Hepatocyte (in vitro differentiated cells): ENCODE measurements at places on chromosomes 1 and 21.

DNA sequence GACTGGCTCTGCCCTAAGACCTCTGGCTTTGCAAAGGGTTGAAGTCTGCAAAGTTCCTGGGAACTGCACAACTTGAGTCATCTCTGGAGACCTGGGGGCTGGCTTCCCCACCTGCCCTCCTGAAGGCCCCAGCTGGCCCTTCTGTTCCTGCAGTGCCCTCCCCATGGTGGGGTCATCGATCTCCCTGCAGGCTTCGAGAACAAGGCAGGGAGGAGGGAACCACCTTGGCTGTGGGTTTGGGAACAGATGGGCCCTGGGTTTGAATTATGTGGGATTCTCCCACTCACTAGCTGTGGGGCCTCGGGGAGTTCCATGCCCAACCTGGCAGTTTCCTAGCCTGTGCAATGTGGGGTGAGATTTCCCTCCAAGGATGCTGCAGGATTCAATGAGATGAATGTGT is 310.2 kb downstream of the PTPRU start:
- no peak for DNase-seq

DNA sequence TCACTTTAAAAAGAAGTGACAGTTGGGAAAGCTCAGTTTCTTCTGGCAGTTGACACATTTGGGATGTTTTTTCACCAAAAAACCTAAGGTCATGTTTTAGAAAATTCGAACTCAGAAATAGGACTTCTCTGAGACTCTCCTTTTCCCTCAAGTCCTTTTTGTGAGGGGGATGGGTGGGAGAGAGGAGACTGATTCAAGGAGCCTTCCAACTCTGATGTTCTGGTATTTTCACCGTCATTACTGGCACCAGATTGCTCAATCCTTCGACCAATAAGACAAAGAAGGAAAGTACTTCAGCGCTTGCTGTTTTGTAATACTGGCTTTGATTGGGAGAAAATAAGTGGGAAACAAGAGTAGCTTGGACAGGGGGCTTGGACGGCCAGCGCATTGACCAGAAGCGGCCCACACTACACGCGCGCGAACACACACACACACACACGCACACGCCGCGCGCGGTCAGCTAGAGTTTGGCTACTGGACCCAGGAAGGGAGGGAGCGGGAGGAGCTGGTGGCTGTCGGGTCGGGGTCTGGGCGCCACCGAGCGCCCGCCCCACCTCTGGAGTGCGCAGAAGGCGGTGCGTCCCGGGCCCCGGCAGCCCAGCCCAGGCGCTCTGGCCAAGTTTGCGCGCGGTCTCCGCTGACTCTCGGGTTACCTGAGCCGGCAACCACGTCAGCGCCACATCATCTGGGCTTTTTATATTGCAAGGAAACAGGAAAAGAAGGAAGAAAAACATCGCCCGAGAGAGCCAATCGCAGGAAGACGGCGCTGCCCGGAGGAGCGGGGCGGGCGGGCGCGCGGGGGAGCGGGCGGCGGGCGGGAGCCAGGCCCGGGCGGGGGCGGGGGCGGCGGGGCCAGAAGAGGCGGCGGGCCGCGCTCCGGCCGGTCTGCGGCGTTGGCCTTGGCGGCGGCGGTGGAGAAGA is at the start of gene KCNK1:
KCNK1 (plus strand) TSS at position 855 of the 921 bp plus-strand sequence; CDS start at position 921, 66 bp downstream.
- peak; percentile 86 for DNase-seq

GRCh38 chr1:213244664-213245091 is 193.6 kb downstream of the RPS6KC1 start:
- peak; percentile 73 for DNase-seq

GRCh38 chr1:197638316-197638715 is 137.0 kb downstream of the DENND1B start:
- no peak for DNase-seq

GRCh38 chr1:186745531-186746146 is 65.4 kb upstream of the PTGS2 start:
- DNase-seq = no peak

GRCh38 chr1:3425486-3426215 is 28.8 kb upstream of the ARHGEF16 start:
- no peak for DNase-seq

DNA sequence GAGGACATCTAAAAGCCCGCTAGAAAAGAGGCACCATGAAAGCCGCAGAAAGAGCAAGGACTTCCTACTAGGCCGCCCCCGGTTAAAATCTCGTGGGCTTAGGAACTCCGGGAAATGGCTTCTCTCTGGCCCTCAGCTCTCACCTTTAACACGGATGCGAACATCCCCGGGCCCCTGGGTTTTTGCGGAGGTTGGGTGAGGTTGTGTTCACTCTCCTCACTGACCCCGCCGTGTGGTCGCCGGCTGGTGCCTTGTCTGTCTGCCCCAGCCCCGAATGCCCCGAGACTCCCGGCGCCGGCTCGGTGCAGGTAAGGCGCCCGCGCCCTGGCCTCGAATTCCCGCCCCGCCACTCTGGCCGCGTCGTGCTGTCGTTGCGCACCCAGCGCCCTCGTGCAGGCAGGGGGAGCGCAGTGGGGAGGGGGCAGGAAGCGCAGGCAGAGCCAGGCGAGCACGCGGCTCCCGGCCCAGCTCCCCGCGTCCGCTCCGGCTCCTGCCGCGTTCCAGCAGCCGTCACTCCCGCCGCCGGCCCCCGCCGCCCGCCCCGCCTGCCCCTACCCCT is at the start of gene SHISAL2A:
SHISAL2A (plus strand) TSS at position 437 of the 559 bp plus-strand sequence. CDS start 326 bp downstream, outside the sequence.
- peak; percentile 66 for DNase-seq

- DNase-seq = no peak
Observed at GRCh38 chr1:92476071-92476631, 10.6 kb downstream of the GFI1 start.

DNA sequence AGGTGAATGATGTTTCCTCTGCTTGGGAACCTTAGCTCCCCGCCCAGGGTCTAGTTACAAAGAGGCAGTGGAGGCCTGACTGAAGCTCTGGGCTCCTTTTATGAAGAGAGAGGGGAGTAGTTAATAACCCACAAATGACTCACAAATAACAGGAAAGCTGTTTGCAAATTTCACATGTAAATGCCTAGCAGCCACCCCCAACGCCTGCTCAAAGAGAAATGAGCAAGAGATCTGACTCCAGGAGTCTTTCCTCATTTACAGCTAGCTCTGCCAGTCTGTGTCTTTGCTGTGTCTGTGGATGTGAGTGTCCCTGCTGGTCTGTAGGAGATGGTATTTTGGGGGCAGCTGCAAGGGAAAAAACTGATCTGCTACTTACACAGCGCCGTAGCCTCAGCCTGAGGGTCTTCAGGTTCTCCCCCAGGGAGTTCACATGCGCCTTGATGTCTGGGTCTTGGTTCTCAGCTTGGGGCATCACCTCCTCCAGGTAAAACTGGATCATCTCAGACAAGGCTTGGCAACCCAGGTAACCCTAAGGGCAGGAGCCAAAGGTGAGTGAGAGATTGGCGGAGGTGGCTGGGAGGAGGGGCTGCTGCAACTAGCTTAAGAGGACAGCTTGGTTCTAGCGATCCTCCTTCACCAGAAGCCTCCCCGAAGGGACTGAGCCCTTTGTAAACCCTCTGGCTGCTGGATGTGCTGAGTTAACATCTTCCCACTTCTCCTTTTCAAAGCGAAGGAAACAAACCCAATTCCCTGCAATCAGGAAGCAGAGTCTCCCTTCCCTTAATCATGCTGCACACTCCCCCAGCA is at the start of gene IL19:
IL19 (plus strand) TSS at position 243 of the 807 bp plus-strand sequence. CDS start 65,890 bp downstream, outside the sequence.
- no peak for DNase-seq

DNA sequence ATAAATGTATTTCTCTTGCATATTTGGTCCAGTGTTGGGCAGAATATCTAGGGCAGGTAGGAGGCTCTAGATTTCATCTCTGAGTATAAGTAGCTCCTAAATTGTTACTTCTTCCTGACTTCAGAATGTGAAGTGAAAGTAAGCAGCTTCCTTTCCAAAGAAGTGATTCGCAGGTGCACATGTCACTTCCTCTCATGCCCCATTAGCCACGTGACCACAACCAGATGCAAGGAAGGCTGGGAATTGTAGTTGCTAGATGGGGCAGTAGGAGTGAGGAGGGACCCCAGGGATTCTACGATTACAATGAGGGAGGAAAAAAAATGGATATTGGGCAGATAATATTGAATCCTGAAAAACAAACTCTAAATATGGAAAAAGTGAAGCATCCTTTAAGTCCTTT is 113.2 kb upstream of the CYYR1 start:
- DNase-seq = no peak

GRCh38 chr1:204883405-204883804 is 12.7 kb downstream of the NFASC start:
- no peak for DNase-seq

- no peak for DNase-seq
Observed at GRCh38 chr1:109495738-109496137, 1.8 kb downstream of the CYB561D1 start.

GRCh38 chr21:37195059-37195458 is 72.1 kb downstream of the VPS26C start:
- DNase-seq = no peak

- DNase-seq = no peak
Observed at GRCh38 chr1:18560692-18561091, 70.0 kb upstream of the PAX7 start.

DNA sequence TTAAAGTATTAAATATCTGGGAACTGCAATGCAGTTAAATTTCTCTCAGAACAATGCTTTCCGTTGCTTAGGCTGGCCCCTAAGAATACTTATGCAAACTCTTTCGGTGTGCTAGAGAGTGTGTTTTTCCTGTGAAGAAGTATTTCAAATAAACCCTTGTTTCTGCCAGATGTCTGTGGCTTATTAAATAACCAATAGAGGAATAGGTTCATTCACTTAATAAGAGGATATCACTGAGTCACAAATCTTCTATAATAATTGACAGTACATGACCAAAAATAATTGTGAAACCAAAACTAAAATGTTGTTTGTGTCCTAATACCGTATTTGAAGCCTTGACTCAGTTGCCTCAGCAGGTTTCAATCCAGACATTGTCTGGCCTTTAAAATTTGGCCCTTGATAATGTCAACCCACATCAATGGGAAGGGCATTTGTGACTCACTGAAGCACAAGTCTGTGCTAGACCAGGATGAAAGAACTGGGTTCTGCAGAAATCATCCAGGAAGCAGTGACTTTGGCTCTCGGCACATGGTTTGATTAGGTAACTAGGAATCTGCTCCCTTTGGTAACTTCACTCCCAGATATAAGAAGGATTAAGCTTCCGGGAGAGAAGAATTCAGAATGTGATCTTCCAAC is 104.2 kb upstream of the BARHL2 start:
- no peak for DNase-seq

GRCh38 chr1:230191079-230191804 is 124.2 kb downstream of the GALNT2 start:
- DNase-seq = peak; percentile 64

GRCh38 chr1:28766532-28767183 is 29.9 kb downstream of the YTHDF2 start:
- DNase-seq = no peak

DNA sequence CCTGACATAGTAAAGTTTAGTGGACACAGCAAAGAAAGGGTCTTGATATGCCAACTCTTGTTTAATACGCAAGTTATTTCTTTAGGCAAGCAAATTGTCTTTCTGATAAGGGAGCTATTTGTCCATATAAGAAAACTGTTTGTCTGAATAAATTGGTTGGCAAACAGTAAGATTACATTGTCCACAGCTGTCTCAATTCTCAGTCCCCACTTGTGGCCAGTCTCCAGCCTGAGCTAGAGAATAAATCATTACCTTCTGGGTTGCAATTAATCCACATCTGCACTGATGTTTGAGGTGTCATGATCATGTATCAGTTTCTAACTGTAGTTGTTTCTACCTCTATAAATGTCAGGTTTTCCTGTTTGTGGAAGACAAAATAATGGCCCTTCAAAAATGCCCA is 60.0 kb upstream of the TNR start:
- DNase-seq = no peak

DNA sequence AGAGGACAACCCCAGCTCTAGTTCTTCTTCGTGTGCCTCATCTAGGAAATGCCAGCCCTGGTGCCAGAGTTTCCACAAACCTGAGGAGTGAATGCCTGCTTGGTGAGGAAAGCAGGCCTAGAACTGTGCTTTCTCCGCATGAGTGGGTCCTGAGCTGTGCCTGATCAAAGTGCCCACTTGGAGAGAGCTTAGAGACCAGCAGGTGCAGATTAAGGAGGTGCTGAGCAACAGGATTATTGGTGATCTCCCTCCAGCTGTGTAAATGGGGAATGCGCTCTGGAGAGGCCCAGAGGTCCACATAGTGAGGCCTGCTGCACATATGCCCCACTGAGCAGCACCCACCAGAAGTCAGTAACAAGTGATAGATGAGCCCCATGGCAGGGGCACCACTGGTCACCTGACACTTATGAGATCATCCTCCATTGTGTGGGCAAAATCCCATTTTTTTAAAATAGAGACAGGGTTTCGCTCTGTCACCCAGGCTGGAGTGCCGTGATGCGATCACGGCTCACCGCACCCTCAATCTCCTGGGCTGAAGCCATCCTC is 127.2 kb upstream of the ZC3H12A start:
- no peak for DNase-seq

GRCh38 chr1:34683616-34684015 is 71.2 kb upstream of the GJB5 start:
- no peak for DNase-seq

GRCh38 chr1:21909787-21910503 is 27.2 kb downstream of the HSPG2 start:
- peak; percentile 53 for DNase-seq

DNA sequence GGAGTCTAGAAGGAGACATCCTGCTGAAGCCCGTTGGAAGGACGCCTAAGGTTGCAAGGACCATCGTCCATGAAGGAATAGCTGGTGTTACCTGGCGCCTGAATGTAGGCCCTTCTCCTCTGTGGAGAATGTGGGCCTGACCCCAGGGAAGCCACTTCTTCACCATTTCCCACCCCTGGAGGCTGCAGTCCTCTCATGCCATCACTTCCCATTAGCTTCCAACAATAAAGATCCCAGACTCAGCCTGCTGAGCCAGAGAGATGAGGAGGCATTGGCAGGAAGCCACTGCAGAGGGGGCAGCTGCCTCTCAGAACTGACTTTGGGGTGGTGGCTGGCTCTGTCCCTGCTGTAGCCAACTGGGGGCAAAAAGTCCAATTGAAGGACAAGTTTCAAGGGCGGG is 21.3 kb upstream of the KCNE2 start:
- no peak for DNase-seq

- no peak for DNase-seq
Observed at GRCh38 chr1:166036092-166036491, 130.7 kb downstream of the FAM78B start.

DNA sequence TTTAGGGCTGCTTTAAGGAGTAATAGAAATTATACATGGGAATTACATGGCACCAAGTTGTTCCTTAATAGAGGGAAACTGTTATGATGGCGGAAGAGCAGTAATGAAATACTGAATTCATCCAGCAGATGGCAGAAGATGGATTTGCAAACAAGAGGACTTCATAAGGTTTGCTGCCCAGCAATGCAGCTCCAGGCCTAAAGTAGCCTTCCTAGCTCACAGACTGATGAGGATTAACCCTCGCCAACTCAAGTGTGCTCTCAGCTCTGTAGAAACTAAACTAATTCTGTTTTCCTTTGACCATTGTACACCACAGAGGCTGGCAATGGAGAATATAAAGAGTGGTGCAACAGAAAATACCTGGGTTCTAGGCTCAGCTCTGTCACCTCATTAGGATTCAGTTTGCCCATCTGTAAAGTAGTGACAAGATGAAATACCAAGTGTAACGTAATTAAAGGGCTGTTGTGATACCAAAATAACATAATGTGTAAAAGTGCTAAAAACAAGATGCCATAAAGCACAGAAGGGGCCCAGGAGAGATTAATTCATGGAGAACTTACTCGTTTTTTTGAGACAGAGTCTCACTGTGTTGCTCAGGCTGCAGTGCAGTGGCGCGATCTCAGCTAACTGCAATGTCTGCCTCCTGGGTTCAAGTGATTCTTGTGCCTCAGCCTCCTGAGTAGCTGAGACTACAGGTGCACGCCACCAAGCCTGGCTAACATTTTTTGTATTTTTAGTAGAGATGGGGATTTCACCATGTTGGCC is 102.4 kb upstream of the SERBP1 start:
- DNase-seq = peak; percentile 86
